NCI-H345 (cell line): ENCODE measurements at places on chromosomes 2 and 18.
A peak's percentile ranks its signal among the peaks of the same experiment; 100 is the strongest.

- no peak for DNase-seq
These were observed 608.7 kb downstream of the CNTNAP5 start for GRCh38 chr2:124633812-124634211.

DNA sequence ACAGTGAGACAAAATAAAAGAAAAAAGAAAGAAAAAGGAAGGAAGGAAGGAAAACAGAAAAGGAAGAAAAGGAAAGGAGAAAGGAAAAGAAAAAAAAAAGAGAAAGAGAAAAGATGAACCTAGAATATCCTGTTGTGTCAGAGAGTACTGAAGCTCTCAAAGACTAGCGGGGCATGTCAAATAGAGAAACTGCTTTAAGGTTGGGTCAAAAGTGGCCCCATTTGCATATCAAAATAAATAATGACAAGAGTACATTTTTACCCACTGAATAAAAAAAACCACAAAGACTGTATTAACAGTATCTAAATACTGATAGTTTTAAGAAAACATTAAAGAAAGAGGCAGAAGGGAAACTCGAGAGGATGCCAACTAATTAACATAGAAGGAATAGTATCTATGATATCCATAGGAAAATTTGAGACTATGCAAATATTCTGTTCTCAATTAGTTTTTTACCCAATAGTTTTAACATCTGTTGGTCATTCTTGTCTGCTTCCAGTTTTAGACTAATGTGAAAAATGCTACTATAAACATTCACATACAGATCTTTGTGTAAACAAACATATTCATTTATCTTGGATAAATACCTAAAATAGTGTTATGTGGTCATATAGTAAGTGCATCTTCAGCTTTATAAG is 53.2 kb downstream of the SFXN5 start:
- DNase-seq = no peak

GRCh38 chr2:10009271-10009810 is 34.0 kb upstream of the KLF11 start:
- no peak for DNase-seq

GRCh38 chr2:3149441-3150217 is 228.0 kb downstream of the EIPR1 start:
- DNase-seq = no peak

- no peak for DNase-seq
These were observed 163.6 kb upstream of the ZNF516 start for GRCh38 chr18:76658627-76659026.

- no peak for DNase-seq
These were observed 174.1 kb downstream of the ANKRD44 start for GRCh38 chr2:197136452-197136851.

- no peak for DNase-seq
These were observed 62.8 kb downstream of the TMEM237 start for GRCh38 chr2:201580486-201580885.

DNA sequence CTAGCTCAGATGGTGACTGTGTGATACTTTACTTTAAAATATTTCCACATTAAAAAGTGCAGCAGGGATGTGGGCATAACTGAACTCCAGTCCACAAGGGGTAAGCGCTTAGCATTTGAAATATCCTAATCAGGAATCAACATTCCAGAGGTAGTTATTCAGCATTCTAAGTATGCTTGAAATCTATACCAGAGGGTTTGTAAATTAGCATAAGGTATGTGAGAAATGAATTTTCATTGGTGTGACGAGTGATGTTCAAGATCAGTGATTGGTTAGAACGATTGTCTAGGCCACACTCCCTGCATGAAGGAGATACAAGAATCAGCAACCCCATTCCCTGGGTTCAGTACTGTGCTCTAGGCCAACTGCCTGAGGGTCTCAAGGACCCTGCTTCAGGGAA is 42.6 kb downstream of the MAPK4 start:
- DNase-seq = no peak

GRCh38 chr2:45009303-45009927 is at the start of gene SIX2:
Gene SIX2 (minus strand): TSS chr2:45009452. CDS start chr2:45009110, 342 bp downstream.
- DNase-seq = peak; percentile 98

DNA sequence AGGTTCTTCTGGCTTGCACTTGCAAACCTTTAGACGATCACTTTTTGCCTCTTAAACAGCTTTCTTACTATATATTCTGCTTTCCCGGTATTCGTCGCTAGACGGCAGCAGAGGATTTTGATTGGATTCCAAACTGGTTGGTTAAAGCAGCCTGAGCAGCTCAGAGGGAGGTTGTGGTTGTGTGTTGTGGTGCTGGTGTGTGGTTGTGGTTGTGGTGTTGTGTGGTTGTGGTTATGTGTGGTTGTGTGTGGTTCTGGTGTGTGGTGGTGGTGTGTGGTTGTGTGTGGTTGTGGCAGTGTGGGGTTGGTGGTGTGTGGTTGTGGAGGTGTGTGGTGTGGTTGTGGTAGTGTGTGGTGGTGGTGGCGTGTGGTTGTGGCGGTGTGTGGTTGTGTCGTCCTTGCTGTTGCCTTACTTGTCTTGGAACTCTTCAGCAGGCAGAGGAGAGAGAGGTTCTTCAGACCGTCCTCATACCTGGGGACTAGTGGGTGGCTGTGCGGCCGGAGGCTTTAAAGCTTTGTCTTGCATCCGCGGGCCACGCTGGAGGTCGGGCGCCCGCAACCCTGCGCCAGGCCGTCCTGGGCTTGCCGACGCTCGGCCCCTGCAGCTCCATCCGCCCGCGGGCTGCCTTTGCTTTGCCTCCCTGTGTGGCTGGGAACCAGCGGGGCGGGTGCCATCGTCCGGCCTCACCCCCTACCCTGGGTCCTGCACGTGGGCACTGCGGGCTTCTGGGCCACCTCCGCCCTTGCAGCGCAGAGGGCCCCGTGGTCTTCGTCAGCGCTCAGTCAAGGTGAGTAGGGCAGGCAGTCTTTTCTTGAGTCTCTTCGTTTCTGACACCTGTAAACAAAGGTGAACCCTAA is 190.8 kb downstream of the ARHGAP28 start:
- DNase-seq = peak; percentile 71

DNA sequence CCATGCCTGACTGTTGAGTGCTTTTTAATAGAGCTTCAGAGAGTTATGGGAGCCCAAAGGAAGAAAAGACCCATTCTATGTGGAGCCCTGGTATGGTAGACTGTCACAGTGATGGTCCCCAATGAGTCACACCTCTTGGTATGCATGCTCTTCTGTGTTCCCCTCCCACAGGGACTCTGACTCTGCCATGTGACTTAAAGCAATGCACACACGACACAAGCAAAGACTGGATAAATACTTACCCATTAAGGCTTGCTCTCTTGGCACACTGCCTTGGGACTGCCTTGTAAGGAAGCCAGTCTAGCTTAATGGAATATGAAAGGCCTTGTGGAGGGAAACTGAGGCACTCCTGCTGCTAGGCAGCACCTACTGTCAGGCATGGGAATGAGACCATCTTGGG is 16.7 kb upstream of the DTNB start:
- no peak for DNase-seq

GRCh38 chr2:17441790-17442189 is 76.5 kb downstream of the RAD51AP2 start:
- DNase-seq = no peak

DNA sequence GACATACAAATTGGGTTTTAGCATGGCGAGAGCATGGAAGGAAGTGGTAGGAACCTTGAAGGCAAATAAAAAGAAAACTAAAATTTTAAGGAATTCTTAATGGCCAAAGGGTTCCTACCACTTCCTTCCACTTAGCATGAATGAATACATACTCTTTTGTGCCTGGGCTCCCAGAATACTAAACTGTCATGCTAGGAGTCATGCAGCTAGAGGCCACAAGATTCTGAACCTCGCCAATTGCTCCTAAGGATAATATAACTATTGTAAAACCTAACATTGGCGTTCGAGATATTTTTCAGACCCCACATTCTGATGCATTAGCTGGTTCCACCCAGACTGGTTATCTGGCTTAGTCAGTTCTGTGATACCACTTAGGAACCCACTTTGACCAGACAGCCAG is 38.6 kb upstream of the ARHGAP25 start:
- DNase-seq = no peak

DNA sequence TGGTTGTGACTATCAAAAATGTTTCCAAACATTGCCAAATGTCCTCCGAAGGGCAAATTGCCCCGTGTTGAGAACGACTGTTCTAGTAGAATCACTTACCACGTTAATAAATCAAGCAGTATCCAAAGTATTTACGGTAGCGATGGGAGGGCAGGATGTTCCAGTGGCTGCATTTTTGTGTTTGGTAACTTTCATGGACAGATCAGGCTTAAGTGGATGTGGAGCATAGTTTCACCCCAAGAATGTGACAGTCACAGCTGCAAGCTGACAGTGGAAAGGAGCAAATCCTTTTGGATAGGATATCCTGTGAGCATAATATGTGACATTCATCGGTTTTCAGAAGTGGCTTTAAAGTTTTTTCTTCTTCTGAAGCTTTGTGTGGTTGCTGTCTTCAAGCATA is 46.3 kb upstream of the DARS1 start:
- no peak for DNase-seq

DNA sequence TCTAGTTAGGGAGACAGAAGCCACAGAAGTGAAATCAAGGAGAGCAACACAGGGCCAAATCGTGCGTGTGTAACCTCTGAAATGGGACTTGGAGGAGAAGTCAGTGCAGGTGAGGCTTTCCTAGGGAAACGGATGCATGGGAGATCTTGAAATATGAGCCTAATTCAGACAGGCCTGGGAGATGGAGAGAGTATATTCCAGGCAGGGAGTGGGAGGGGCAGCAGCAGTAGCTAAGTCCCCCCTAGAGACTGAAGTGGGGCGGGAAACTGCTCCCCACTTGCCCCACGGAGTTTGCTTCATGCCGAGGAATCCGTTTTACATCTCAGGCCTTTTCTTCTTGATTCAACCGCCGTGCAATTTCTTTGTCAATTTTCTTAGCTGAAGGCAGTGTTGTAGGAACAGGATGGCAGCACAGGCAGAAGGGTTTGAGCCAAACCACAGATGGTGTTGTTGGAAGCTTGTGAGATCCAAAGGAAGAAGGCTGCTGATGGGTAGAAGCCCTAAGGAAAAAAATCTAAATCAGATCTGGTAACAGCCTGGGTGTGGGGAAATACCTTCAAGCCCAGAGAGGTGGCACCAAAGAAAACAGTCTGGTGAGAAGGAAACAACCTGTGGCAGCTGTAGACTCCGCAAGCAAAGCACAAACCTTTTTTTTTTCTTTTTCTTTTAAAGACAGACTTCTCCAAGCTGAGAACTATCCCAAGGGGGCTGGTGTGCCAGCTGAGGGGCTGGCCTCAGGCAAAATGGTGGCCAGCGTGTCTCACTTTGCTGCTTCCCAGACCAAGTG is 40.2 kb downstream of the EPAS1 start:
- no peak for DNase-seq

GRCh38 chr2:11368059-11368572 is 23.7 kb upstream of the ROCK2 start:
- DNase-seq = no peak

DNA sequence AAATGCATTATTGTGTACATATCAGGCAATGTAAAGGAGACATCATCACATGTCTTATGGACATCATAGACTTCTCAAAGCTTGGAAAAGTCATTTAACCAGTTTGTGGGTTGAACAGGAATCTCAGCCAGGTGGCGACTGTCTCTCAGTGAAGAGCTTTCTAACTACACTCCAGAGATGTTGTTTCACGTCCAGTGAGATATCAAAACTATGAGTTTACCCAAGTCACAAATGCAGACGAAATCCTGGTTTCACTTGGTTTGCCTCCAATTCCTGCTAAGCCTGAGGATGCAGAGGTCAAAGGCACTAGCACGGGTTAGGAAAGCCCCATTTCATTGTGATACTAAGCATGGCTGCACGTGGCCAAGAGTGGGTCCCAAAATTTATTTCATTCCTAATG is 384.5 kb upstream of the MEIS1 start:
- DNase-seq = no peak

- no peak for DNase-seq
These were observed 51.0 kb downstream of the FARSB start for GRCh38 chr2:222604749-222605515.

GRCh38 chr2:47534179-47534919 is 131.4 kb downstream of the MSH2 start:
- no peak for DNase-seq

- no peak for DNase-seq
These were observed 1091.7 kb downstream of the TDRD15 start for GRCh38 chr2:22215517-22215916.

DNA sequence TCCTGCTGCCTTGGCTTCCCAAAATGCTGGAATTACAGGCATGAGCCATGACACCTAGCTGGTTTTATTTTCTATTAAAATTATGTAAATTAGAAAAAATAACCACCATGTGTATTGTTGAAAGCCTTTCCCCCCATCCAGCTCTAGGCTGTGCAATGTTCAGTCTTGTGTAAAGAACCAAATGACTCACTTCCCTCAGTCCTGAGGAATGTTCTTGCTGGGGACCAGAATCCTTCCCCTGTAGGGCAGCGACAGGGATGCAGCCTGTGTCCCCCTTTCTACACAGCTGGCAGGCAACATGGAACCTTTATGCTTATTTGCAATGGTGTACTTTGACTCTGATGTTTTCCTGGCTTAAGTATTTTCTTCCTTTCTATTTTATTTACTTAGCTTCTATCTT is 29.4 kb downstream of the AOX1 start:
- no peak for DNase-seq

DNA sequence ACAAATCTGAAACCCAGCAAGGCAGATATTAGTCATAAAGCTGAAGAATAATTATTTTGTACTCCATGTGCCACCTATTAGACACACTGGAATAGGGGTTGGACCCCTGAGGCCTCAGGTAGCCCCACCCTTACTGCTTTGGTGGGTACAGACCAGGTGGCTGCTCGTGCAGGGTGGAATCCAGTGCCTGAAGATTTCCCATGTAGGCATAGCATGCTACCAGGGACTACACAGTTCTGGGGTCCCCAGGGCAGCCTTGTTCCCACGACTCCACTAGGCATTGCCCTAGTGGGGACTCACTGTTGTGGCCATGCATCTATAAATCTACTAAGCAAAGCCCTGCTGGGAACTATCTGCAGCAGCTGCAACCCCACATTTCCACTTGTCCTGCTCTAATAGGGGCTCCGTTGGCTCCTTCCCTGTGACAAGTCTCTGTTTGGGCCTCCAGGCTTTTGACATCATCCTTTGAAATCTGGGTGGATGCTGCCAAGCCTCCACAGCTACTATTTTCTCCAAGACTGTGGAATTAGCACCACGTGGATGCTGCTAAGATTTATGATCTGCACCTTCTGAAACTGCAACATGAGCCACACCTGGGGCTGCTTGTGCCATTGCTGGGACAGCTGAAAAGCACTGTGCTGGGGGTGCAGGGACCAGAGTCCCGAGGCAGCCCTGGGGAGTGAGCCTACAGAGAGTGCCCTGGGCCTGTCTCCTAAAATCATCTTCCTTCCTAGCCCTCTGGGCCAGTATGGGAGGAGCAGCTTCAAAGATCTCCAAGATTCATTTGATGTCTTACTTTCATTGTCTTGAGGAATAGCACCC is 303.8 kb downstream of the FSIP2 start:
- DNase-seq = no peak

DNA sequence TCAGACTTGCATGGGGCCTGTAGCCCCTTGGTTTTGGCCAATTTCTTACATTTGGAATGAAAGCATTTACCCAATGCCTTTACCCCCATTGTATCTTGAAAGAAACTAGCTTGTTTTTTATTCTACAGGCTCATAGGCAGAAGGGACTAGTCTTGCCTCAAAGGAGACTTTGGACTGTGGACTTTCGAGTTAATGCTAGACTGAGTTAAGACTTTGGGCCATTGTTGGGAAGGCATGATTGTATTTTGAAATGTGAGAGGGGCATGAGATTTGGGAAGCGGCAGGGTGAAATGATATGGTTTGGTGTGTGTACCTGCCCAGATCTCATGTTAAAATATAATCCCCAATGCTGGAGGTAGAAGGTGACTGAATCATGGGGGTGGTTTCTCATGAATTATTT is 13.4 kb upstream of the WDR75 start:
- DNase-seq = no peak

GRCh38 chr18:23422751-23423418 is 30.2 kb upstream of the RIOK3 start:
- DNase-seq = no peak

GRCh38 chr2:232924433-232924832 is 54.4 kb downstream of the SNORC start:
- DNase-seq = no peak
